ENCODE measurements at places on chromosomes 5 and 9.

GRCh38 chr5:134614450-134615085 lies 18.1 kb downstream of the SAR1B start:
- no peak for DNase-seq

GRCh38 chr5:173760461-173761177 lies 127.5 kb upstream of the CPEB4 start:
- no peak for DNase-seq

GRCh38 chr5:180784497-180785097 lies 18.0 kb downstream of the MGAT1 start:
- DNase-seq, result peak; percentile 86

GRCh38 chr9:134545543-134546245 lies 95.9 kb upstream of the COL5A1 start:
- no peak for DNase-seq

DNA sequence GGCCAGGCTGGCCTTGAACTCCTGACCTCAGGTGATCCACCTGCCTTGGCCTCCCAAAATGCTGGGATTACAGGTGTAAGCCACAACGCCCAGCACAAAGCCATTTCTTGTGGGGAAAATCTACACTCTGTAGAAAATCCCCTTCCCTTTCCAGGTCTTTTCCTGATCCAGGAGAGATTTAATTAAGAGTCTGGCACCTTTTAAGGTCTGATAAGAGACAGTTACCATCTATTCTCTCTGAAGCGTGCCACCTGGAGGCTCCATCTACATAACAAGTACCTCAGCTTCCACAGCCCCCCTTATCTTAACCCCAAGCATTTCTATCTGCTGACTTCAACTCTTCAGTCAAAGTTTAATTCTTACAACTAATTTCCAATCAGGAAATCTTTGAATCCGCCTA lies 71.4 kb upstream of the CDK20 start:
- DNase-seq, result no peak

GRCh38 chr5:40873286-40873880 lies 32.2 kb downstream of the CARD6 start:
- no peak for DNase-seq

GRCh38 chr5:17413691-17414090 lies 84.3 kb upstream of the TAF11L2 start:
- DNase-seq, result no peak

DNA sequence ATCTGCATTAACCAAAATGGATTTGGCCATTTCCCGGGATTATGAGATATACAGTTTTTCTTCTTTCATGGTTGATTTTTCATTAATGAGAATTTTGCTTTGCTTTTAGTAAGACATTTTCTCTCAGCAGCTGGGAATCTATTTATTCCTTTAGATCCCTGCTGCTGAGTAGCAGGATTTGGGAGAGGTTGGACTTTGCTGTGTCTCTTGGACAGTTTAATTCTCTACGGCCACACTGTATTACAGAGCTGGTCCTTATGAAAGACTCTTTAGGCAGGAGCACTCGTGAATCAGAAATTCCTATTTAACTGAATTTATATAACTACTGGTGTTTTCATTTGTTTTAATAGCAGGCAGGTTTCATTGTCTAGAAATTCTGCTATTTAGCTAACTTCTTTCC lies 1.6 kb downstream of the UNC13B start:
- no peak for DNase-seq

- peak; percentile 28 for DNase-seq
Measured at GRCh38 chr9:69149321-69149807, 24.7 kb upstream of the TJP2 start.

GRCh38 chr5:20554001-20554400 lies 566.0 kb upstream of the CDH18 start:
- no peak for DNase-seq

- DNase-seq, result no peak
Measured at GRCh38 chr5:96823900-96824380, 16.2 kb upstream of the ERAP1 start.

- DNase-seq, result no peak
Measured at GRCh38 chr9:96378187-96378586, 5.3 kb downstream of the SLC35D2 start.

GRCh38 chr5:87650284-87650683 lies 237.6 kb upstream of the CCNH start:
- no peak for DNase-seq

DNA sequence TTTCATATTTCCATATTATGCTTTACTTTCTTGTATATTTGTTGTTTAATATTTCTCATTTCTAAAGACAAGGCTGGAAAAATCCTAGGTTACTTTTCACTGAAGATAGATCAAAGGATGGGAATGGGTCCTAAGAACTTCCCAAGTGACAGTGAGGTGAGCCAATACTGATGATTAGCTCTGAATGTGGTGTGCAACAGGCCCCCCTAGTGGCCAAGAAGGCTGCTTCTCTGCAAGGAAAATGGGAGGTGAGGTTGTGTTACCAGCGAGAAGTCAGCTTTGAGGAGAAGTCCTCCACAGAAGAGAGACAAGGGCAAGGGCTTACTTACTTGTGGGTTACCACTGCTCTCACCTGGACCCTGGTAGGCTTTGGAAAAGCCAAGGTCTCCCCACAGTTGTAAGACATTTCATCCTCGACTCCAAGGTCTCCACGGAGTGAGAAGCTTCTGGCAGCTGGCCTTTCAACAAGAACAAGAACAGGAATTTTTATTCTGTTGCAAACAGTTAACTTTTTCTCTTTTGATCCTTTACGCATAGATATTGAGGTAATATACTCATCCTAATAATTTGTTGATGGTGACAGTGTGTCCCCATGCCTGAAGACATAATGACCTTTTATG lies 69.9 kb downstream of the MAMDC2 start:
- DNase-seq, result peak; percentile 39

GRCh38 chr5:3105581-3105980 lies 354.1 kb upstream of the IRX2 start:
- DNase-seq, result no peak

- peak; percentile 93 for DNase-seq
Measured at GRCh38 chr9:137055385-137056364, 1.8 kb upstream of the ENTPD2 start.

- no peak for DNase-seq
Measured at GRCh38 chr5:16313761-16314160, 134.2 kb upstream of the MARCHF11 start.

- no peak for DNase-seq
Measured at GRCh38 chr9:136505406-136506403, 22.9 kb upstream of the SEC16A start.

- DNase-seq, result no peak
Measured at GRCh38 chr9:105835721-105836120, 141.4 kb downstream of the TMEM38B start.

DNA sequence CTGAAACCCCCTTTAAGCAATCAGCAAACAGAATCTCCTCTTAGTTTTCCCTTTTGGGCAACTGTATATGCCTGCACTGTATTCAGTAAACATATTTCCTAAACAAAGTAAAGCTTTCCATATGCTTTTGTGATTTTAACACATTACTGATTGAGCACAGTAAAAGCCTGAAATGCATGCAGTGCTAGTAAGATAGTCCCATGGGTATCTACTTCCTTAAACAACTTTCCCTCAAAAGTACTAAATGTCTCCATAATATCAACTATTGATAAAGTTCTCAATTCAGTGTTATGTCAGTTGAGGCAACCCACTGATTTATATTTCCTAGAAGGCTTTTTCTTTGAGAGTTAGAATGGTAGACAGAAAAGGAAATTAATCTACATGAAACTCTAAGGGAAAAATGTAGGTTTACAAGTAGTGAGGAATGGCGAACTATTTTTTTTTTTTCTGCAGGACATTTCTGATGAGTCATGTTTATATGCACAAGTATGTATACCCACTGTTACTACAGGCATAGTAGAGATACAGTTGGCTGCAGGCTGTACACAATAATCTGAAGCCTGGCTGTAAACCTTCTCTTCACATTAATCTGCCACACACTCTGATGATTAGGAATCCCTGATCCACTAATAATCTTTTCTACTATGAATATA lies 31.2 kb upstream of the CEP120 start:
- no peak for DNase-seq

GRCh38 chr5:139104577-139105276 lies 93.4 kb downstream of the SIL1 start:
- peak; percentile 31 for DNase-seq

DNA sequence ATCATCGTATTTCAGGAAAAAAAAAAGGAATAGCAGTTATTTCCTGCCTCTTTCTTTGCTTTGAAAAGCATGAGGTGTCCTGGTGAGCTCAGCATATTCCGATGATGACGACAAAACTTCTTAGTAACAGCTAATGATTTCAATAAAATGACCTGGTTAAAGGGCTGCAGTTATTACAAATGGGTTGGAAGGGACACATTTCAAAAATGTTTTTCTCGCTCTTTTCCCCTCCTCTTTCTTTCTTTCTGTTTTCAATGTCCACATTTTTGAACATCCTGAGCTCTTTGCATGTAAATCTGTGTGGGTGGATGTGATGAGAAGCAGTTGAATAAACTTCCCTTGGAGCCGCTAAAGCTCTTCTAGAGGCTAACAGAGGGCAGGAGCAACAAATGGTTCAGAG lies 186.8 kb upstream of the SLC27A6 start:
- no peak for DNase-seq

- no peak for DNase-seq
Measured at GRCh38 chr5:154356020-154356655, 89.7 kb upstream of the SAP30L start.

DNA sequence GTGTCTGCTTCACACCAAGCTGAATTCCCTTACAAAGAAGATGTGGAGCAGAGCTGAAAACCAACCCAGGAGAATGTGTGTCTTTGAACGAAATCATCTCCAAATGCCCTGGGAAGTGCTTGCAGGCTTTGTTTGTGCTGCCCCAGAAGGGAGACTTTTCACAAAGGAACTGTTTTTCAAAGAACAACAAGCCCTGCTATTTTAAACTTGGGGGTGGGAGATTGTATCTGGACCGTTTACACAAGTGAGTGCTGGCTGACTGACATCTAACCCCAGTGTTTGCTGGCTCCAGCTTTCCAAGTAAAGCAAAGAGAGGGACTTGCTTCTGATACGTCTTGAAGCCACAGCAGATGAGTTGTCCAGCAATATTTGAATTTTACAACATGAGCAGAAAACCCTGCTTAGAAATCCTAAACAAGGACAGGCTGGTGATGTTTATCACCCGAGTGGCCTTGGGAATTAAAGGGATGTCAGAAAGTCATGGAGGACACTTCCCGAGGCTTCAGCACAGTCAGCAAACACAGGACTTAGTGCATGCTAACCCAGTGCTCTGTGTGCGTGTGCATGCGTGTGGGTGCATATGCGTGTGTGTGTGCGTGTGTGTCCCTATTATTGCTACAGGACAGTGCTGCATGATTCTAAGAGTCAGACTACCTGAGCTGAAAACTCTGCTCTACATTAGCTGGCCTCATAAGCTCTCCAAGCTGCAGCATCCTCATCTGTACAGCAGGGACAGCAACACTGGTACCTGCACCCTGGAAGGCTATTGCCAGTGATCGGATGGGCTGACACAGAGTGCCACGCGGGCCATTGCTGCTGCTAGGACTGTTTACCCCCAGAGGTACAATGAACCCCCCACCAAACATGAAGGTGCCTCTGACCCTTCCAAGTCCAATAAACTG lies 1.4 kb downstream of the ADAMTS12 start:
- no peak for DNase-seq

- no peak for DNase-seq
Measured at GRCh38 chr5:139148986-139149385, 49.2 kb downstream of the SIL1 start.

DNA sequence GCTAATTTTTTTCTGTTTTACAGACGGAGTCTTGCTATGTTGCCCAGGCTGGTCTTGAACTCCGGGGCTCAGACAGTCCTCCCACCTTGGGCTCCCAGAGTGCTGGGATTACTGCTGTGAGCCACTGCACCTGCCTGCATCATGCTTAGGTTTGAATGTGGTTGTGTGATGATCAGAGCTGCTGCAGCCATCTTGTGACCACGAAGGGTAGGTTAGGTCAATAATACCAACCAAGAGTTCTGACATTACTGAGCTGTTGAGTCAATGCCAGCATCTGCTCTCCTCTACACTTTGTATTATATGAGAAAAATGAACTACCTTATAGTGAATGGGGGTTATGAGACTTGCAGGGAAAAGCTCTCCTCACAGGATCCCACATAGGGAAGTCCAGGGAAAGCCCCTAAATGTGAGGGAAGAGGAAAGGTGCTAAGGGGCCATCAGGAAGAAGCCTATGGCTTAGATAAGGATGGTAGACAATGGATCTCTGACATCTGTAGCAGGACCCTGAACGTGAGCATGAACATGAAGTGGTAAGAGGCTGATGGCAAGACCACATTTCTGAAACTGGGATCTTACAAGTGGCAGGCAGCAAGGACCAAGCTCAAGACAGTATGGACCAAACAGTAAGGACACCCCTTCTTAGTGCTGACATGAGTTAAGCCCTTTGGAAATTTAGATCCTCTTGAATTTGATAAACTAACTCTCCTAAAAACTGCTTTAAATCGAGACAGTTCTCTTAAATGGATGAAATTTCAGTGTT lies 75.7 kb upstream of the ZNF169 start:
- DNase-seq, result no peak

- no peak for DNase-seq
Measured at GRCh38 chr5:23474315-23474714, 33.1 kb upstream of the PRDM9 start.

DNA sequence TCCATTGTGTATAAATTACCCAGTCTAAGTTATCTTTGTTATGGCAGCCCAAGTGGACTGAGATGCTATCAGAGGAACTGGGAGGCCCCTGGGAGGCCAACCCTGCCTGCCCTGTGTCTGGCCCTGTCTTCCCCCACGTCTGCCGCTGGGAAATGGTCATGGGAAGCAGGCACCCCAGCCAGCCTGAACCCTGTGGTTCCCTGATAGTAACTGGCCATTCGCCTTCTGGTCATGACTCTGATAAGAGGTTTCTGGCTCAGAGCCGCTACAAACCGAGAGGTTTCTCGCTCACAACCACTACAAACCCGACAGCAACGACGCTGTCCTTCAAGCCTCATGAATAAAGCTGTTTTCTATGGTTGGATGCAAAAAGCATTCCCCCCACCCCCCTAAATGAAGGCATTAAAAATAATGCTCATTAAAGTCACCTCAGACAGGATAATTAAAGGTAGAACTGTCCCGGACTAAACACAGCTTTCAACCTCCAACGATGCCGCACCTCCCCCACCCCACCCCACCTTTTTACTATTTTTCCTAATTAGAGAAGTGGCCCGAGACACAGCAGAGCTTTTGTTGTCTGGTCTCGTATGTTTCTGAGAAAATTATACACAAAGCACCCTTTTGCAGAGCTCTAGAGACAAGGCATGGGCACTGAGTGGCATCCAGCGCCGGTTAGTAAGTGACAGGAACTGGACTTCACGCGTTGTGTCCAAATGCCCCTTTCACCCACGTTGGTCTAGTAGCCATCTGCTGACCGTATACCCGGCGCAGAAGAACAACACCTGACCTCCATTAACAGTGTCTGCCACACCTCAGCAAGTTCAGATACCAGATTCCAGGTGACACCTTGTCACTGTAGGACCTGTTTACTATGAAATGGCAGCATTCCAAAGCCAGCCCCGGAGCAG lies 140.8 kb downstream of the COL23A1 start:
- DNase-seq, result no peak

- no peak for DNase-seq
Measured at GRCh38 chr5:105544300-105544699, 1981.7 kb upstream of the NUDT12 start.

- DNase-seq, result no peak
Measured at GRCh38 chr9:110978516-110978915, 59.8 kb downstream of the LPAR1 start.

- DNase-seq, result no peak
Measured at GRCh38 chr9:133768859-133769510, 30.8 kb upstream of the SARDH start.
